ENCODE measurements at places on chromosomes 13 and 19.
A peak's percentile ranks its signal among the peaks of the same experiment; 100 is the strongest.

DNA sequence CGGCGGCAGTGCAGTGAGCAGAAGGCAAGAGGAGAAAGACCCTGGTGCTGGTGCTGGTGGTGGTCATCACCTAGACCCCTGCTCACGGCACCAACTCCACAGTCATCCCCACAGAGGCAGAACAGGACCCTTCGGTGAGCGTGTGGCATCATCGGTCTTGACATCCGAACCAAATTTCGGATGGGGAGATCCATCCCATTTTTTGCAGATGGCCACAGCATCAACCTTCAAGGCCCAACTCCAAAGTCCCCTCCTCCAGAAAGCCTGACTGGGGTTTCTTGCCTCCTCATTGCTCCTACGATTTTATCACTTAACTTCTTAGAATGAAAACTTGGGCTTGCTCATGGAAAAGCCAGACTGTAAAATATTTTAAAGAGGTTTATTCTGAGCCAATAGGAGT is 8.7 kb upstream of the KLK12 start:
- no peak for DNase-seq

DNA sequence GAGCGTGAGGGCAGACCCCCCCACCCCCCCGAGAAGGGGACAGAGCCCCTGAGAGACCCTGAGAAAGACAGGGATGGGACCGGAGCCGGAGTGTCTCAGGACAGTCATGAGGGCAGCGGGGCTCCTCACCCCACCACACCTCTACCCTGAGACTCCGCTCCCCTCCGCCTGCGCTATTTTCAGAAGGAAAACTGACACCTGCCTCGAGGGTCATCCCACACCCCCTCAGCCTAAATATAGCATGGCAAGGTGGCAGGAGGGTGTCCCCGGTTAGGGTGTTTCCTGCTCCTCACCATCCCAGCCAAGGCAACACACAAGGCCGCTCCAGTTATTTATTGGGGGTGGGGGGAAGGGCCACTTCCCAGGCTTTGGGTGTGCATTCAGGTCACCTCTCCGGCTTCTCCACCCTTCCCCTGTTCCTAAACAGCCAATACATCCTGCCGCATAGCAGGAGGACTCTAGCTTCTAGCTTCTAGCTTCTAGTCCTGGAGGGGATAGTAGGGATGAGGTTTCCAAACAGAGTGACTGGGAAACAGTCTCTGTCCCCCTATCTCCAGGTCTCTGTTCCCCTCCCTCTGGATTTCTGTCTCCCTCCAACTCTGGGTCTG is 1.4 kb upstream of the NTF4 start:
- no peak for DNase-seq

DNA sequence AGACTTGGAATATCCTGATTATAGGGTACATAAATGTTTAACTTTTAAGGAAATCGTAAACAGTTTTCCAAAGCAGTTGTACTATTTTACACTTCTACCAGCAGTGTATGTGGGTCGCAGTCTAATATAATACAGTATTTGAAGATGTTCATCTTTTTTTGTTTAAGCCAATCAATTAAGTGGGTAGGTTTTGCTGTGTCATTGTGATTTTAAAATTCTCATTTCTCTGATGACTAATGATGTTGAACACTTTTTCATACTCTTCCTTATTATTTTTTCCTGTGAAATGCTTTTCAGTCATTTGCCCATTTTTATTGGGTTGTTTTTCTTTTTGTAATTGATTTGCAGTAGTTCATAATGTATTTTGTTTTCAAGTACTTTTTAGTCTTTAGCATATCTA is 2689.7 kb downstream of the PCDH9 start:
- DNase-seq: no peak

DNA sequence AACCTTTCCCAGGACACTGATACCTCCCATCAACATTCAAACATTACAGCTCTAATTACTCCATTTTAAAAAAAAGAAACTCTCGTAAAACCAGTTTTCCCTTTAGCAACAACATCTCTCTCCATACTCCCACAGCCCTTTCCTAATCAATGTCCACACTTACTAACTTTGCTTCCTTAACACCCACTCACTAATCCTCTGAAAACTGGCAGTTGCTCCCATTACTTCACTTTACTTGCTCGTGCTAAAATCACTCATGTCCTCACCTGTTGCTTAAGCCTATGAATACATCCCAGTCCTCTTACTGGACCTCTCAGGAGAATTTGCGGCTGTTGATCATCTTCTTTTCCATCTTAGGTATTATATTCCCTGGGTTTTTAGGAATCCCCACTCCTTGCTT is 44.8 kb downstream of the RBM26 start:
- DNase-seq: no peak

GRCh38 chr13:31538067-31539042 is 201.0 kb upstream of the RXFP2 start:
- DNase-seq: peak; percentile 12

- DNase-seq: no peak
Measured at GRCh38 chr13:60152904-60153303, 10.8 kb downstream of the DIAPH3 start.

GRCh38 chr13:97011446-97012131 is 17.3 kb upstream of the OXGR1 start:
- no peak for DNase-seq

DNA sequence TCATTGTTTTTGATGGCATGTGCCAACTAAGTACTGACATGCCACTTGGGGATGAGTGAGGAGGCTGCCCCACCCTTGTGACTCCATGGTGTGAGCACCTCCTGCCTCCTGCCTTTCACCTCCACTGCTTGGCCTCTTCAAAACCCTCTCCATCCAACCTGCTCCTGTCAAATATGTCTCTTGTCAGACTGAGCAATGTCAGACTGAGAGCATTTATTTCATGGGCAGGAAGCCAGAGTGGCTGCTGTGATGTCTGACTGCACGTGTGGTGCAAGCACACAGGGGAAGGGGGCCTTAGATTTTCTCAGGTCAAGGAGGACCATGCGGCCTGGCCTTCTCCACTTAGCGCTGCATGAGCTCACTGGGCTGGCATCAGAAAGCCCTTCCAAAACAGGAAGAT is 68.3 kb downstream of the STARD13 start:
- DNase-seq: no peak

DNA sequence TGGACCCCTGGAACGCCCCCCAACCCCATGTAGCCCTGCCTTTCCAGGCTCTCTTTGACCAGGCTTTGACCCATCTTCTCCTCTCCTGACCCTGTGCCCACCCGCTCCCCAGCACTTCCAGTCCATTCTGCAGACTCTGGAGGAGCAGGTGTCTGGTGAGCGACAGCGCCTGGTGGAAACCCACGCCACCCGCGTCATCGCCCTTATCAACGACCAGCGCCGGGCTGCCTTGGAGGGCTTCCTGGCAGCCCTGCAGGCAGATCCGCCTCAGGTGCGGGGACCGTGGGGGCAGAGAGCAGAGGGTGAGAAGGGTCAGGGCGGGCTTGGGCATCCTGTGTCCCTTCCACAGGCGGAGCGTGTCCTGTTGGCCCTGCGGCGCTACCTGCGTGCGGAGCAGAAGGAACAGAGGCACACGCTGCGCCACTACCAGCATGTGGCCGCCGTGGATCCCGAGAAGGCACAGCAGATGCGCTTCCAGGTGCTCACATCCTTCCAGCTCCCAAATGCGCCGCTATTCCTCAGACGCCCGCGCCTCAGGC is 6.1 kb downstream of the APLP1 start:
- no peak for DNase-seq

DNA sequence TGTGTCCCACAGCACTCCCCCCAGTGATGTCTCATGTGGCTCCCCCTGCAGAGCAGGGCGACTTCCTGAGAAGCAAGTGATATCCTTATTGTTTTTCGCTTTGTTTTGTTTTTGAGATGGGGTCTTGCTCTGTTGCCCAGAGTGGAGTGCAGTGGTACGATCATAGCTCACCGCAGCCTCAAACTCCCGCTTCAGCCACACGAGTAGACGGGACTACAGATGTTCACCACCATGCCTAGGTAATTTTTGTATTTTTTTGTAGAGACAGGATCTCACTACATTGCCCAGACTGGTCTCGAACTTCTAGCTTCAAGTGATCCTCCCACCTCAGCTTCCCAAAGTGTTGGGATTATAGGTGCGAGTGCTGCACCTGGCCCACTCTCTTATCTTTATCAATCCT is 5.0 kb downstream of the CEP89 start:
- DNase-seq: no peak

DNA sequence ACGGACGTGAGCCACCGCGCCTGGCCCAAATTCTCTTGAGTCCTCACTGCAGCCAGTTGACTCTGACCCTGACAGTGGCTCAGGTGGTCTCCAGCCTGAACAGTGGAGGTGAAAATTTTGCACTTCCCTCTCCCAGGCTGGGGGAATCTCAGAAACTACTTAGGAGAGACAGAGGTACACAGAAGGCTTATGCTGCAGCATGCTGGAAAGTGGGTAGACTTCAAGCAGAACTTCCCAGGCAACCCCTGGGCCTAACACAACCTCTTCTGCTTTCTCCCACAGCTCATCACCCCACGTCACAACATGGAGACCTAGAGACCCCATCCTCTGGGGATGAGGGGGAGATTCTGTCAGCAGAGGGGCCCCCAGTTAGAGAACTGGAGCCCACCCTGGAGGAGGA is 14.4 kb downstream of the NCAN start:
- DNase-seq: no peak

- DNase-seq: no peak
Measured at GRCh38 chr19:55261671-55262126, 2.9 kb upstream of the PPP6R1 start.
